ENCODE measurements at places on chromosomes 6 and 20.

DNA sequence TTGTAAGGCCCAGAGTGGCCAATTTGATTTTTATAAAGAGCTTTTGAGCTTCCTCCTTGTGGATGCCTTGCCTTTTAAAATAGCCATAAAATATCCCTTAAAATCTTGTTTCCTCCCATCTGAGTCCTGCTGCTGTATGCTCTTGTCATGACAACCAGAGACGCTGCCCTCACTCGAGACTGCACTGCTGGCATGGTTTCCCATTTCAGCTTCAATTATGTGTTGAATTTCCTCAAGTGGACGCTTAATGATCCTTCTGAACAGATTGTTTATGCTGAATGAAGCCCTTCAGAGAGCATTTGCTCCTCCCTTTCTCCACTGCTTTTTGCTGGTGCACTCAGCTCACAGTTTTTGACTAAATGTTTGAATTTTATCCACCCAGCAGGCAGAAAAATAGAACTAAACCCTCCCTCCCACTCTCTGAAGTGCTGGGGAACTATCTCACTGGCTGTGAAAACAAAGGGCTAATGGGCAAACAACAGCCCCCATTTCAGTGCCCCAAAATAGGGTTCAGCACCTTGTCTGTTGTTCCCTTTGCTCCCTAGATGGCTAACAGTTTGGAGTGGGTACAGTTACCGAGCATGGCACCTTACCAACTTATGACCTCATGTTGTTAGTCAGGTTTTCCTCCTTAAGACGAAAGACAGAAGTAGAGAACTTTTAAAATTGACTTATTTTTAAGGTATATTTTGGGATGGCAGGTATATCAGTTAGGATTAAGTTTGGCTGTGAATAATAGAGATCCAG lies 45.5 kb upstream of the RNF8 start:
- no peak for DNase-seq

DNA sequence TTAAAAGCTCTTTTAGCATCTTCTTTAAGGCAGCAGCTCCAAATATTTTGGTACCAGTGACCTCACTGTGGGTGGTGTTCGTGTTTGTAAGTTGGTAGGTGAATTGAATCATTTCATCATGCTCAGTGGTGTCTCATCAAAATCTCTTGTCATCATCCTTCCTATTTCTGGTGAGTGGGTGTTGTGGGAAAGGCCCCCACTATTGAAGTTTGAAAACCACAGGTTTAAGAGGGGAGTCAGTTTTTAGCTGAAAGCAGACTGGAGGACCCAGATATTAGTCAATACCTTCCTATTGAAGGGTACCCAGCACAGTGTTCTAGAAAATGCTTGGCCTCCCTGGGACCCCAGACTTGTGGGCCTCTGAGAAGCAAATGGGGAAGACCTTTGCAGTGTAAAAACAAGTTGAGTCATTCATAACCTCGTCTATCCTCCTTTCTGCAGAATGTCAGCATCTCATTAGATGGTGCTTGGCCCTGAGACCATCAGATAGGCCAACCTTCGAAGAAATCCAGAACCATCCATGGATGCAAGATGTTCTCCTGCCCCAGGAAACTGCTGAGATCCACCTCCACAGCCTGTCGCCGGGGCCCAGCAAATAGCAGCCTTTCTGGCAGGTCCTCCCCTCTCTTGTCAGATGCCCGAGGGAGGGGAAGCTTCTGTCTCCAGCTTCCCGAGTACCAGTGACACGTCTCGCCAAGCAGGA lies 3.7 kb downstream of the PIM1 start:
- DNase-seq, result no peak

DNA sequence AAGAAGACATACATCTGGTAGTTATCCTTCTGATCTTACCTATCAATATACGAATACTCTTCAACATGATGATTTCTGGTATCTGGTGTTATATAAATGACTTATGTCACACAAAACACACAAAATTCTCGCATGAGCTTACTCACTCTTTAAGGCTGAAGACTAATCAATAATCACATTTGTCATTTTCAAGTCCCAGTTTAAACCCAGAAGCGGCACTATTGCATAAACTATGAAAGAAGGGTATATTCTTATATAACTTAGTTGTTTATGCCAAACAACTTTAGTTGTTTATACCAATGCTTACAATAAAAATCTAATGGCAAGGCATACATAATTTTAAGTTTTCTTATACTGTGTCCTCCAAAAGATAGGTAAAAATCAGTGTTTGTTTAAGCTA lies 293.1 kb downstream of the GRIK2 start:
- no peak for DNase-seq

- DNase-seq, result no peak
These were observed 12.2 kb downstream of the HEBP2 start for GRCh38 chr6:138416206-138416605.

DNA sequence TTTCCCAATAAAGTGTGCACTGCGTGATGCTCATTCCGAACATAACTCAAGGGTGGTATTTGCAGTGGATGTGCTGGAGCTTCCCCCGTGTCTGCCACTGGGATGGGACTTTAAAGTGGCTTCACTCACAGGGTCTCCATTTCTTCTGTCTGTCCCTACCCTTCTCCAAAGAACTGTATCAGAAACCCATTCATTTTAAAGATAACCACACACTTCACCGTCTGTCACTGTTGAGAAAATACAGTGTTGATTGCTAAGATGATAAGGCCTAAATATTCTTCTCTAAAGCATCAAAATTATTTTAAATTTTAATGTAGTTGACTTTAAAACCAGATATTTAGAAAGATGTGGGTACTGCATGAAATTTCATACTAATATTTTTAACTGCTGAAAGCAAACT lies 161.4 kb downstream of the TMEM242 start:
- no peak for DNase-seq

DNA sequence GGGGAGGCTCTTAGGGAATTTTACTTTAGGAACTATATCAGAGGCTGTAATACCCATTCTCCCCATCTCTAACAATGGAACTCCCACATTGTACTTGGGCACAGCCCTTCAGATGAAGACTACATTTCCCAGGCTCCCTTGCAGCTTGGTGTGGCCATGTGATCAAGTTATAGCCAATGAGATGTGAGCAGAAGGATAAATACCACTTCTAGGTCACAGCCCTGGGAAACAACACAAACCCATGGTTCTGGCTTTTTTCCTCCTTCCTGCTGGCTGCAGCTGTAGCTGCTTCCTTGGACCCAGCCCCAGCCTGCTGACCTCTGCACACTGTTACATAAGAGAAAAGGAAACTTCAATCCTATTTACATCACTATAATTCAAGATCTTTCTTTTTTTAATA lies 445.9 kb upstream of the JARID2 start:
- peak; percentile 10 for DNase-seq

All from nucleus accumbens (tissue), 56 donors.